ENCODE measurements at places on chromosomes 1 and 21.

GRCh38 chr1:207412845-207413244 lies 41.3 kb upstream of the CR2 start:
- DNase-seq, result no peak

DNA sequence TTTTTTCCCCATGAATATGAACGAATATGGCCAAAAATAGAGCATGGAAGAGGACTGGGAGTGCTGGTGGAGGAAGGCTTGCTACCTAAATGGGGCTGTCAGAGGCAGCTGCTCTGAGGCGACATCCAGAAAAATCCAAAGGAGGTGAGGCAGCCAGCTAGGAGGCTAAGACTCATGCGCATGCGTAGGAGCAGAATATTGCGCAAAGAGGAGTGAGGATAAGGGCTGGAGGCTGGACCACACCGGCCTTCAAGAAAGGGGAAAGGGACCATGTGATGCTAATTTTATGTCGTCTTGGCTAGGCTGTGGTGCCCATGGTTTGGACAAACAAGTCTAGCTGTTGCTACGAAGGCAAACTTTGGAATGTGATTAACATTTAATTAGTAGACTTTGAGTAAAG lies 30.5 kb downstream of the HEYL start:
- no peak for DNase-seq

DNA sequence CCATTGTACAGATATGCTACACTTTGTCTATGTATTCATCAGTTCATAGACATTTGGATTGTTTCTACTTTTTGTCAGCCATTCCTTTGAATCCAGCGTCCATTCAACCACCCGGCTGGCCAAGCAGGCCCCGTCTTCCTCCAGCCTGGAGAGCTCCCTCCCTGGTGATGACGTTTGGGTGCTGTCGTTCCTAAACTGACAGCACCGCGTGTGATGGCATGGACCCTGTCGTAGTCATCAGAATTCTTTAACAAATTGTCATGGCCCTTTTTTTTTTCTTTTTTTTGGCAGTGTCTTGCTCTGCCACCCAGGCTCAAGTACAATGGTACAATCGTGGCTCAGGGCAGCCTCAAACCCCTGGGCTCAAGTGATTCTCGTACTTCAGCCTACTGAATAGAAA lies 138.6 kb upstream of the ERRFI1 start:
- no peak for DNase-seq

GRCh38 chr1:58982259-58982998 lies 198.6 kb upstream of the JUN start:
- DNase-seq, result no peak

DNA sequence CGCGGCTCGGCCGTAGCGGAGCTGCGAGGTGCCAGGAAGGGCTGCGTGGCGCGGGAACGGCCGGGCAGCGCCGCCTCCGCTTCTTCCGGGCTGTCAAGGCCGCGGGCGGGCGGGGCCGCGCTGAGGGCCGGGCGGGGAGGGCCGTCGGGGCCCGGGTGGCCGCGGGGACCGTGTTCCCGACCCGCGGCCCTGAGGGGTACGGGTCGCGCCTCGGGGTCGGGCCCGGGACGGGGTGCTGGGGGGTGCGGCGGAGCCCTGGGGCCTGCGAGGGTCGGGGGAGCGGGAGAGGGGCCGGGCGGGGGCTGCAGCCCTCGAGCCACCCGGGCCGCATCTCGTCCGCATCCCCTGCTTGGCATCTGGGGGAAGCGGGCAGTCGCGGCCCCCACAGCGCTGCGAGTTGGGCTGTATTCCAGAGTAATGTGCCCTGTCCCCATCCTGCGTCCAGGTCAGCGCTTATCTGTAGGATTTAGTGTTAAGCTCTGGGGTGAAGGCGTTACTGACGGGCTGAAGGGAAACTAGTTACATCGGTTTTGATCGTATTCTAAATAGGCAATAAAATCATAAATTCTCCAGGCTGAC lies 379 bp downstream of the RER1 start:
- DNase-seq, result no peak

- DNase-seq, result no peak
Observed at GRCh38 chr1:168497376-168497950, 46.3 kb downstream of the XCL2 start.

- DNase-seq, result no peak
Observed at GRCh38 chr1:178488393-178488792, 8.4 kb downstream of the CLEC20A start.

GRCh38 chr1:56123421-56123820 lies 455.9 kb downstream of the PLPP3 start:
- DNase-seq, result no peak

DNA sequence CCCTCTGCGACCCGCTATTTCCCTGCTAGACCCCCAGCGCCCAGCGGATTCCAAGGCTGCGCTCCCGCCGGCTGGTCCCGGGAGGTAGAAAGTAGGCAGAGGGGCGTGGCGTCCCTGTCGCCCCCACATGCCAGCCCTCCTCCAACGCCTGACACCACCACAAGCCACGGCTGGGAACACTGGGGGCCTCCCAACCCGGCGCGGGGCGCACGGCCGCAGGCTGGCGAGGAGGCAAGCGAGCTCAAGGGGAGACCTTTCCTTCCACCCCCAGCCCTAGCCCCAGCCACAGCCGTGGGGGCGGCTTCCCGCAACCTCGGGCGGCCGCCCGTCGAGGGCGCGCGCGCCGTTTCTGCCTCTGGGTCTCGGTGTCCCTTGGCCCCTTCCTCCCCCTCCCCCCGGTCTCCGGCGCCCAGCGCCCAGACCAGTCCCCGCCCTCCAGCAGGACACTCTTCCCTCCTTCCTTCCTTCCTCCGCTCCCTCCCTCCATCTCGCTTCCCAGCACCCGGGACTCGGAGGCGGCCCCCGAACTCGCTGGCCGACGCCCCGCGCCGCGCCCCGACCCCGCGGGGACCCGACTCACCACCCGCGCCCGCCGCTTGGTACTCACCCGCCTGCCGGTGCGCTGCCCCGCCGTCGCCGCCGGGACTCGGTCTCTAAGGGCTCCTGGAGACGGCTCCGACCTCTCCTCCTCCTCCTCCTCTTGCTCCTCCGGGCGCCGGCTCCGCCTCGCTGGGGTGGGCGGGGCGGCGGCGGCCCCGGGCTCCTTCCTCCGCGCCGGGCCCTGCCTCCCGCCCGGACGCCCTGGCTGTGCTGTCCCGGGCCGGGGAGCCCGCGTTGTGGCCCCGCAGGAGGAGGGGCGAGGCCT lies at the start of gene GNG12:
Gene GNG12 (minus strand): TSS at position 731 of the 865 bp plus-strand sequence. CDS start 125,781 bp downstream, outside the sequence.
- no peak for DNase-seq

DNA sequence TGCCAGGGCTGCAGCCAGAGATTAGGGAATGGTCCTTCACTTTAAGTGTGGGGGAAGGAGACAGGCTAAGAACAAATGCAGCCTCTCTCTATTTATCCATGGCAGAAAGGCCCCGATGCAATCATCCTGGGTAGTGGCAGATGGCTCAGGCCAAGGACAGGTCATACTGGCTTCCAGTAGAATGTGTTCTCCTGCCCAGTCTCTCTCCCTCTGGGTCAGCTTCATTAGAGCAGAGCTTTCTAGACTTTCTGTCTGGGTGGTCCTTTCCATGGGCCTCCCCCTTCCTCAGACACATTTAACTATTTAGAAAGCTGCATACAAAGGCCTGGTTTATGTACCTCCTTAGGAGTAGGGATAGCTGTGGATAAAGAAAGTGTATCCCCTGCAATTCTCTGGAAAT lies 4.8 kb upstream of the PTCH2 start:
- no peak for DNase-seq

GRCh38 chr1:168556647-168557046 lies 12.8 kb upstream of the XCL2 start:
- DNase-seq, result no peak

DNA sequence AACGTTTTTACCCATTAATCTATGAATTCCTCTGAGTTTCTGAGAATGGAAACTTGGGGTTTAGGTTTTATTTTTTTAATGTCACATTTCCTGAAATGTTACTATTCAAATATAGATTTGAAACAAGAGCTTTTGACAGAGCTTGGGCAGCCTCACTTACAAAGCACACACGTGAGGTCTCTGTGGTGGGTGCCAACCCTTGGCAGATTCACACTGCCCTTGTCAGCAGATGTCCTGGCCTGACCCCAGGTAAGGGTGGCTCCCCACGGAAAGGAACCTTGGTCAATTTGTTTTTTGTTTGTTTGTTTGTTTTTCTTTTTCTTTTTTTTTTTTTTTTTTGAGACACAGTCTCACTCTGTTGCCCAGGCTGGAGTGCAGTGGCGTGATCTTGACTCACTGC lies 53.5 kb downstream of the FAAP20 start:
- no peak for DNase-seq

GRCh38 chr1:157437296-157437695 lies 115.0 kb downstream of the FCRL5 start:
- no peak for DNase-seq

GRCh38 chr21:45517249-45518065 lies 24.8 kb downstream of the SLC19A1 start:
- no peak for DNase-seq

DNA sequence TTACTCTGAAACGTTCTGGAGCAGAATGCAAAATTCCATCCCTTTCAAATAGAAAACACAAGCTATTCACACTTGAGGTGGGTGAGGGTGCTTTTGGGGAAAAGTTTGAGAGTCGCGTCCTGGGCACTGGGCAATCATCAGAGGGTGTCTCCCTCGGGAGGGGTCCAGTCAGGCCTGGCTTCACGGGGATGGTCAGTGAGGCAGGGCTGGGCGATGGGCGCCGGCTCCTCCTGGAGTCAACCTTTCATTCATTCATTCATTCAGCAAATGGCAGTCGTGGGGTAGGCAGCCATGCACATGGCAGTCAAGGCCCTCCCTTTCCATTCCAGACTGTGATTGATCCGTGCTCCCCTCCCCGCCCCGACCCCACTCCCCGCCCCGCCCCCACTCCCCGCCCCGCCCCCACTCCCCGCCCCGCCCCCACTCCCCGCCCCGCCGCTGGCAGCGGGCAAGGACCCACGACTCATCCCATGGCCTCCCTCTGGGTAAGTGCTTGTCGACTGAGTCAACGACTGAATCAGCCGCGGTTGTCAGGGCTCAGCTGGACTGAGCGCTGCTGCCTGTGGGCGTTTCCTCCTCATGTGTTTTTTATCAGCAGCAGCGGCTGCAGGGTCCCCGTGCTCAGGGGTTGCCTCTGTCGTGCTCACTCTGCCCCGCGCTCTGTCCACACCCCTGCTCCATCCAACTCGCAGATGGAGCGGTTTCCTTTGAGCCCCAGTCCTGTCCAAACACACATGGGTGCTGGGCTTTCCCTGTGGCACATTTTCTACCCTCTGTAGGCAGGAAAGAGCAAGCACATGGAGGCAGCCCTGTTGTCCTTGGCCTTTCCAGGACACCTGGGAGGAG lies 12.5 kb upstream of the SPSB1 start:
- DNase-seq, result no peak

DNA sequence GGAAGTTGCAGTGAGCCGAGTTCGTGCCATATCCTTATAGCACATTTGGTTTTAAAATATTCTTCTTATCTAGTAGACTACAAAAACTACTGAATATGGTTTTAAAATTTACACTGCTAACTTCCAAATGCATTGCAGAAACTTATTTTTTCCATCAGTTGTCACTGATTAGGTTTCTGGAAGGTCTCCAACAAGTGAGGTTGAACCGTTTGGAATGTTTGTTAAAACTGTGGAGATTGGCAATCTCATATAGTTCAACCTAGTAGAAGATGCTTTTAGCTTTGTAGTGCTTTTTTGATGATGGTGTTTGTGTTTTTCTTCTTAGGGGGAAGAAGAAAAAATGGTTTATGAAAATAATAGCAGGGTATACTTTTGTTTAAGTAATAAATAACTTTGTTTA lies 12.9 kb downstream of the CENPF start:
- DNase-seq, result no peak

GRCh38 chr1:91026777-91027176 lies 4.9 kb upstream of the ZNF644 start:
- DNase-seq, result no peak
